ENCODE measurements at places on chromosomes 11 and 22.

DNA sequence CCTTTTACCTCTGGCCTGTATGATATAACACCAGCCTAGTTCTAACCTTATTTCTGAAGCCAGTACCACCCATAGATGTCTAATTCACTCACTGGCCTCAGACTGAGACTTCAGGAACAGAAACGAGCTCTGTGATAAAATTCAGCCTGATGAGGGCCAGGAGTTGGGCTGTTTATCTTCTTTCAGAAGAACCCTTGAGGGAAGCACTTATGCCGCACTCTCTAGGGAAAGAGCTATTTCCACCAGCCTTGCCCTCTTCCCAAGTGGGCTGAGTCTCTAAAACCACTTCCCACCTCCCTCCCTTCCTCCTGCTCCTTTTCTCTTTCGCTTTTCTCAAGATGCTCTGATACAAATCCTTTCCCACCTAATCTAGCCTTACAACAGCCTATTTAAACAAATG, 2.0 kb upstream of the OR52B4 start:
- DNase-seq = no peak

- no peak for DNase-seq
Measured at GRCh38 chr22:42194953-42195352, 64.3 kb upstream of the CYP2D6 start.

GRCh38 chr11:133718238-133718637, 127.1 kb downstream of the SPATA19 start:
- DNase-seq = no peak

DNA sequence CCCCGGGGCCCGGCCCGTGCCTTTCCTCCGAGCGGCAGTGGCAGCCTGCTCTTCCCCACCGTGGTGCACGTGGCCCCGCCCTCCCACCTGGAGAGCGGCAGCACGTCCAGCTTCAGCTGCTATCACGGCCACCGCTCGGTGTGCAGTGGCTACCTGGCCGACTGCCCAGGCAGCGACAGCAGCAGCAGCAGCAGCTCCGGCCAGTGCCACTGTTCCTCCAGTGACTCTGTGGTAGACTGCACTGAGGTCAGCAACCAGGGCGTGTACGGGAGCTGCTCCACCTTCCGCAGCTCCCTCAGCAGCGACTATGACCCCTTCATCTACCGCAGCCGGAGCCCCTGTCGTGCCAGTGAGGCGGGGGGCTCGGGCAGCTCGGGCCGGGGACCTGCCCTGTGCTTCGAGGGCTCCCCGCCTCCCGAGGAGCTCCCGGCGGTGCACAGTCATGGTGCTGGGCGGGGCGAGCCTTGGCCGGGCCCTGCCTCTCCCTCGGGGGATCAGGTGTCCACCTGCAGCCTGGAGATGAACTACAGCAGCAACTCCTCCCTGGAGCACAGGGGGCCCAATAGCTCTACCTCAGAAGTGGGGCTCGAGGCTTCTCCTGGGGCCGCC, 11.9 kb downstream of the C22orf31 start:
- DNase-seq = peak; percentile 17

GRCh38 chr11:114073007-114073827, 13.7 kb downstream of the ZBTB16 start:
- no peak for DNase-seq

DNA sequence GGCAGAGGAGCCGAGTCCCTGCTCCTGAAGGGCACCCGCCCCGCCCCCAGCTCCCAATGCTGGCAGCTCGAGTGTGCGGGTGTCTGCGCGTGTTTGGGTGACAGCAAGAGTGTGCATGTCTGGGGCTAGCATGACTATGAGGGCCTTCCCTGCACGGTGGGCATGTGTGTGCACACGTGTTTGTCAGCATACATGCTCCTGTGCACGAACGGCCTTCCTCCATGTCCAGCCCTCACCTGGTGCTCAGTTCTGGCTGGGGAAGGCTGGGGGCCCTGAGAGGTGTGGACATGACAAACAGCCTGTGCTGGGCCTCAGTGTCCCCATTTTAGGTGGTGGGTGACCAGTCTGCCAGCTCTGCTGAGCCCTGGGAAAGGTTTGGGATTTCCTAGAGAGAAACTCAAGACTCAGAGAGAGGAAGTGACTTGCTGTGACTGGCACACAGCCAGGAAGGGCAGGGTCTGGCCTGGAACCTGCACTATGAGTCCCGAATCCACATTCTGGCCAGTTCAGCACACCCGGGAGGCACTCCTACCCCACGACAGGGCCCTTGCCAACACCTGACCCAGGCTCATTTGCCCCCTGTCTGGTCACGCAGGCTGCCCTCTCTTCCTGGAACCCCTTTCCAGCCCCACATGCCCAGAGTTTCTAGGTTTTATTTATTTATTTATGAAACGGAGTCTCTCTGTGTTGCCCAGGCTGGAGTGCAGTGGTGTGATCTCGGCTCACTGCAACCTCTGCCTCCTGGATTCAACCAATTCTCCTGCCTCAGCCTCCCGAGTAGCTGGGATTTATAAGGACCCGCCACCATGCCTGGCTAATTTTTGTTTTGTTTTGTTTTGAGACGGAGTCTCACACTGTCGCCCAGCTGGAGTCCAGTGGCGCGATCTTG, 3.3 kb upstream of the SHISA8 start:
- peak; percentile 65 for DNase-seq

DNA sequence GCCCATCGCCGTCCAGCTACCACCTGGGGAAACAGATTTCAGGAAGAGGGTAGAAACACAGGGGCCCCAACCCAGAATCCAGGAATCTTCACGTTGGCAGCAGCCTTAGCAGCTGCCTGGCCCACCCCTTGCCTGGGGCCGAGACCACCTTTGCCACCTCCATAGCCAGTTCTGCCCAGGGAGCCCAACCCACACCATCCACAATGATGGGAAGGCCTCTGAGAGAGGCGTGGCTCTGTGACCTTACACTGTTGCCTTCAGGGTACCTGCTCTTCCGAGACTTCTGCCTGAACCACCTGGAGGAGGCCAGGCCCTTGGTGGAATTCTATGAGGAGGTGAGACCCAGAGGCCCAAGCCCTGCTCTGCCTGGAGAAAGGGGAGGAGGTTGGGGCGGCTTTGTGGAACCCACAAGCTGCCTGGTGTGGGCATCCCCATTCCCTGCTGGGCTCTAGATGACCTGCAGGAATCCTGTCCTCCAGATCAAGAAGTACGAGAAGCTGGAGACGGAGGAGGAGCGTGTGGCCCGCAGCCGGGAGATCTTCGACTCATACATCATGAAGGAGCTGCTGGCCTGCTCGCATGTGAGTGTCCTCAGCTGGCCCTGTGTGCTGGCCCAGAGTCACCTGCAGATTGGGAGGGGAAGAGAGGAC, 10.0 kb upstream of the ANKRD13D start:
- DNase-seq = no peak

DNA sequence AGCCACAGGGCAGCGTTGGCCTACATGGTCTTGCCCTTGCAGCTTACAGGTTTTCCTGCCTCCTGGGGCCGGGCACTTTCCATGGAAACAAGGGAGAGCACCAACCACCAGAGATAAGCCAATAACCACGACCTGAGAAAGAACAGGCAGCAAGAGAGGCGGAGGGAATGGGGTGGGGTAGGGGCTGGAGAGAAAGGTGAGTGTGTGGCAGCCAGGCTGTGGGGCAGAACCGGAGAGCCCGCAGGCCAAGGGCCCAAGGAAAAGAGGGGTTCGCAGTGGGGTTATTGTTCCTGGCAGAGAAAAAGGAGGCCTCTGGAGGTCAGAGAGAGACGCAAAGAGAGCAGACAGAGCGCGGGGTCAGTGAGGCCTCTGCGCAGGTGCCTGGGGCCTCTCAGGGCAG, 33.2 kb downstream of the LRRC74B start:
- DNase-seq = no peak

DNA sequence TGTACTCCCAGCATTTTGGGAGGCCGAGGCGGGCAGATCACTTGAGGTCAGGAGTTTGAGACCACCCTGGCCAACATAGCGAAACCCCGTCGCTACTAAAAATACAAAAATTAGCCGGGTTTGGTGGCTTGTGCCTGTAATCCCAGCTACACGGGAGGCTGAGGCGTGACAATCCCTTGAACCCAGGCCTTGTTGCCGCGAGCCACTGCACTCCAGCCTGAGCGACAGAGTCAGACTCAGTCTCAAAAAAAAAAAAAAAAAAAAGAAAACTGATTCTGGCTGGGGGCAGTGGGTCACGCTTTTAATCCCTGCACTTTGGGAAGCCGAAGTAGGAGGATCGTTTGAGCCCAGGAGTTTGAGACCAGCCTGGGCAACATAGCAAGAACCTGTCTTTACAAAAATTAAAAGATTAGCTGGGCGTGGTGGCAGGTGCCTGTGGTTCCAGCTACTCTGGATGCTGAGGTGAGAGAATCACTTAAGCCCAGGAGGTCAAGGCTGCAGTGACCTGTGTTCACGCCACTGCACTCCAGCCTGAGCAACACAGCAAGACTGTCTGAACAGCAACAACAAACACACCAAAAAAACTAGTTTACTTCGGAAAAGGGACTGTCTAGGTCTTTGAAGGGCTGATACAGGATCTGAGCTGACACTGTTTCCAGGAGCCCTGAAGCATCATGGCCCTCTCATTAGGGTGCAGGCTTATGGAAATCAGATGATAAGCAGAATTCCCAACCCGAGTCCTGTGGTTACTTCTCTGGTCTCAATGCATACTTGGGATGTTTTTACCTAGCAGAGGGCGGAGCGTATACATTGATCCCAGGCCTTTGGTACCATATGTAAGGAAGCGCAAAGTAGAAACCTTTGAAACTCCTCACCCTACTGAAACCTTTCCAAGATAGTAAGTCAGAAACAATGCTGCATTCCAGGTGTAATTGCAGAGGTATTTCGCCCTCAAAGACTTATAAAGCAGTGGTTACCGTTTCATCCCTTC, 1.8 kb upstream of the CHKB start:
- no peak for DNase-seq

DNA sequence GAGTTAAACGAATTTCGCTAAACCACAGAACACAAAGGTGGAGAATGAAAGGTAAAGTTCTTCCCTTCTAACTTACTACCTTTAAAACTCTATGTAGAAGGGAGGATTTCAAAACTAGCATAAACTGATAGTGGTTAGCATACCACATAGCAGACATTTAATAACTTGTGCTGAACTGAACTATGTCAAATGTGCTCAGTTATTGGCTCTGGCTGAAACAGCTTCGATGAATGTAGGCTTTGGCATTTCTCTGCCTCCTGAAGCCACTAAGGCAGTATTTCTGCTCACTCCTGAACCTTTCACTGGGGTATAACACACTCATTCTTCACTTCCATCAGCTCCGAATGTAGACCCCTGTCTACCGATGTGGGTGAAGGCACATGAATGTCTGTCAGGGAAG, 1188.1 kb downstream of the LRRC4C start:
- no peak for DNase-seq

GRCh38 chr11:95108159-95108611, 18.5 kb downstream of the ENDOD1 start:
- no peak for DNase-seq

DNA sequence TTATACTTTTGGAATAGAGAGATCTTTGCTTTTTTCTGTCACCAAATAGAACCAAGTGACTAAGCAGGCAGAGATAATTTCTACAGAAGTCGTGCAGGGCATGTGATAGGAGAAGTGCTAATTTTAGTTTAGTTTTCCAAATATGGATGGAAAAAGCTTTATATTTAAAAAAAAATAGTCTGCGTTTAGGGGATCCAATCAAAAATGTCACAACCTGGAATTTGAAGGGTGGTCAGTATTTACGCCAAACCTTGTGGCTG, 165.7 kb downstream of the LDLRAD3 start:
- DNase-seq = no peak
